ENCODE measurements at places on chromosomes 16 and 17.
A peak's percentile ranks its signal among the peaks of the same experiment; 100 is the strongest.

DNA sequence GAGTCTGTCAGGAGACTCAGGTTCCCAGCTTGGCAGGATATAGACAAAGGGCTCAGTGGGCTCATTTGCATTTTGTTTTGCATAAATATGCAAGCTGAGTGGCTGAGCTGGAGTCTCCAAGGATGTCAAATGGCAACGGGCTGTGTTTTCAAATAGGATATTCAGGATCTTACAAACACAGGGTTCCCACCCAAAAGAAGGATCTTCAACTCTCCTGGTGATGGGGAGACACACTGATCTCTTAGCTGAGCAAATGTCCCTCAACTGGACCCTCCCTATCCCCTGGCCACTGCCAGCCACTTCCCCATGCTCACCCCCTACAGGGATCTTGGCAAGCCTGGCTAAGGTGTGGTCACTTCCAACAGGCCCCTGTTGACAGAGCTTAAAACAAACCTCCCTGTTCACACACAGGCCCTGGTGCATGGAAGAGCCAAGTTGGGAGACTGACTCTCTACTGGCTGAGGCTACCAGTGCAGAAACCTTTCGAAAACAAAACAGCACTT lies 61.6 kb downstream of the SOX9 start:
- no peak for DNase-seq

DNA sequence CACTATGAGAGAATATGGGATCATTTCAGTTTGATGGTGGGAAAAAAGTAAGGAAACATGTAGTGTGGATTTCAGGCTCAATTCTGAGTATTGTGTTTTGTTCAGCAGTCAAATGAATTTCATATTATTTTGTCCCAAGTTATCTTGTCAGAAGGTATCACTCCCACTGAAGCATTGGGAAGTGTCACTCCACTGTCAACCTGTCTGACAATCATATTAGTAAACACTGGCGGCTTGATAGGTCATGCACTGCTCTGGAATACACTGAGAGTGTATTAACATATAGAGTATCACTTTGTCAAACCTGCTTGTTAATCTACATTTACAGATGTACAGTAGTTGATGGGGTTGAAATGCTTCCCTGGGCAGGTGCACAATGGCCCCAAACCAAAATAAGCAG lies 203.6 kb downstream of the HS3ST3A1 start:
- no peak for DNase-seq

DNA sequence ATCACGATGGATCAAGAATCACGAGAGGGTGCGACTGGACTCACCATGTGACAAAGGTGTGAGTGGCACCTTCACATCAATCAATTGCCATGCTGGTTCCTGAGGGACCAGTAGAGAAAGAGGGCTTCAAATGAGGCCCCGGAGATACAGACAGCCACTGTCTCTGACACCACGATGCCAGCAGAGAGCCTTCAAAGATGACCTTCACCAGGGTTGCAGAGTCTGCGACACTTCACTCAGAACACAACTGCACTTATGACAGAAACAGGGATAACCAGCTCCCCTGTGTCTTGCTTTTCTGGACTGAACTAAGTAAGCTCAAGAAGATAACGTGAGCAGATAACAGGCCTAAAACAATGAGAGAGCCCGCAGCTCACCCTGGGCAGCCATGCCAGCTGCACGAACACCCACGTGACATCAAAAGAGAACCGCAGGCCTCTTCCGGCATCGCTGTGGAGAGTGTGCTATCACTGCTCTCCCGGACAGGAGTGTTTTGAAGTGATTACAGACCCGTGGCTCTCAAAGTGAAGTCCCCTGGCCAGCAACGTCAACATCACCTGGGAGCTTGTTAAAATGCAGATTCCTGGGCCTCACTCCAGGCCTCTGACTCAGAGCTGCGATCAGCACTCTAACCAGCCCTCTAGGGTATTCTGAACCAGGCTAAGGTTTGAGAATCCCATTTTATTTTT lies 36.4 kb downstream of the KLHDC4 start:
- no peak for DNase-seq

GRCh38 chr16:83212301-83212841 lies 585.6 kb downstream of the CDH13 start:
- no peak for DNase-seq

DNA sequence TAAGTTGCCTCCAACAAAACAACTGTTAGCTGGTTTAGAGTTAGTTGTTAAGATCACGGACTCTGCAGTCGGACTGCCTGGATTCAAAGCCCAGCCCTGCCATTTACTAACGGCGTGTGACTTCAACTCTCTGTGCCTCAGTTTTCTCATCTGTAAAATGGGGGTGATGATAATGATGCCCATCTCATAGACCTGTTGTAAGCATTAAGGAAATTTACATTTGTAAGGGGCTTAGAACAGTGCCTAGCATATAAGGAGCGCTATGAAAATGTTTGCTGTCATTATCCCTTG lies 825 bp downstream of the SLC4A1 start:
- no peak for DNase-seq

GRCh38 chr17:68204736-68205135 lies 43.1 kb upstream of the AMZ2 start:
- DNase-seq, result no peak

- DNase-seq, result no peak
Observed at GRCh38 chr17:34879146-34879545, 82.1 kb downstream of the CCT6B start.

- DNase-seq, result no peak
Observed at GRCh38 chr17:50598487-50598886, 36.2 kb upstream of the ABCC3 start.

- no peak for DNase-seq
Observed at GRCh38 chr16:3915426-3916260, 35.1 kb upstream of the CREBBP start.

GRCh38 chr16:27379919-27380318 lies 22.1 kb upstream of the IL21R start:
- DNase-seq, result no peak

GRCh38 chr17:2177235-2177811 lies 122.4 kb downstream of the HIC1 start:
- DNase-seq, result no peak

- DNase-seq, result no peak
Observed at GRCh38 chr17:60524463-60525327, 1.3 kb downstream of the APPBP2 start.

GRCh38 chr17:32558997-32559650 lies 72.3 kb downstream of the CDK5R1 start:
- no peak for DNase-seq

GRCh38 chr17:82424001-82424862 lies 5.8 kb upstream of the OGFOD3 start:
- DNase-seq, result peak; percentile 35

DNA sequence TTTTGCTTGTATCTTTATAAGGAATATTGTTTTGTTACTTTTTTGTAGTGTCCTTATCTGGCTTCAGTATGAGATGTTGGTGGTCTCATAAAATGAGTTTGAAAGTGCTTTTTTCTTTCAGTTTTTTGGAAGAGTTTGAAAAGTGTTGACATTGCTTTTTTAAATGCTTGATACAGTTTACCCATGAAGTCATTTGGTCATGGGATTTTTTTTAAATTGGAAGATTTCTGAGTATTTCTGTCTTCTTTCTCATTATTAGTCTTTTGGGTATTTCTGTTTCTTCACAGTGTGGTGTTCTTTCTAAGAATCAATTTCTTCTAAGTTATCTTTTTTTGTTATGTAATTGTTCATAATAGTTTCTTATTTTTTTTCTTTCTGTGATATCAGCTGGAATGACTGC lies 15.1 kb downstream of the ZNF267 start:
- no peak for DNase-seq

GRCh38 chr17:34895383-34895782 lies 65.9 kb downstream of the CCT6B start:
- no peak for DNase-seq

DNA sequence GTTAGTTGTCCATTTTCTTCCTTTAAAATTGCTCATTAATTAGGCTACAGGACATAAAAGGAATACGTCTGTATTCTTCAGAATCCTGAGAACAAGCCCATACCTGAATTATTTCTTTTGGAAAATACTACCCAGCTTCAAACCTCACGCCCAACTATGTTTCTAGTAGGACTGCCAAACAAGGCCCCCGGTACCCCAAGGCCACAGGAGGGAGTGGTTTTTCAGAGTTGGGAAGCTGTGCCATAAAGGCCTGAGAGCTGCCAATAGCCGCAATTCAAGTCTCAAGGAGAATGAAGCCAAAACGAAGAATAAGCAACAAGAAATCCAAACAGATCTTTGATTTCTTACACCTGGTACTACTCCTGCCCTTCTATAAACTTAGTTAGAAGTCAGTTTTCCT lies 48.3 kb downstream of the UBE2G1 start:
- DNase-seq, result no peak

DNA sequence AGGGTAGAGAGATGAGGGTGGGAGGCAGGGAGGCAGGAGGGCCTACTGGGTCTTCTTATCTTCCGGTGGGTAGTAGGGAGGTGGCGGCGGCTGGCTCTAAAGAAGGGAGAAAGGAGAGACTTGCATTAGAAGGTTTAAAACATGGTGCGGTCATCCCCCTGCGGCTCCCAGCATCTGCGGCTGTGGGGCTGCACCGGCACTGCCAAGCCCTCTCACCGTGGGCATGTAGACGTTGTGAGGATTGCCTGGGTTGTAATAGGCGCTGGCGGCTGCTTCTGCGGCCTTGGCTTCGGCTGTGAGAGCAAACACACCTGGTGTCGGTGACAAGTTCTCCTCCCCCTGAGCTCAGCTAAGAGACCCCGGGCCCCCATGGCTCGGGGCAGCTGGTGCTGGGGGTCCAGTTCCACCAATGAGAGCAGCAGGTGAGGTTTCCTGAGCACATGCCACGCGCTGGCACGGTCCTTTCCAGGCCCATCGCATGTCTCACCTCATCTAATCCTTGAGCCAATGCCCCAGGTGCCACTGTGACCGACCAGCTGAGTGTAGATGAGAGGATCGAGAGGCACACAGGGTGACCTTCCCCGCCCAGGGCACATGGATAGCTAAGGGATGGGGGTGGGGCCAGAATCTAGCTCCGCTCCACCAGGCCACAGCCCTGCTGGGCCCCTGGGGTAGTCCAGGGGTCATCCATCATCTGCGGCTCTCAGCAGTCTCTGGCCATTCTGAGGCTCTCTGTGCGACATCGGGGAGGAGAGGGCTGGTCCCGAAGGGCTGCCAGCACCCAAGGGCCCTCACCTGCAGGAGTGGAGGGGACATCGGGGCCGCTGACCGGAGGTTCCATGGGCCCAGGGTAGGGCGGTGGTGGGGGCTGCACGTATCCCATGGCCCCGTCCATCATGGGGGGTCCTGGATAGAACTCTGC lies 2.7 kb upstream of the UNC13D start:
- no peak for DNase-seq

DNA sequence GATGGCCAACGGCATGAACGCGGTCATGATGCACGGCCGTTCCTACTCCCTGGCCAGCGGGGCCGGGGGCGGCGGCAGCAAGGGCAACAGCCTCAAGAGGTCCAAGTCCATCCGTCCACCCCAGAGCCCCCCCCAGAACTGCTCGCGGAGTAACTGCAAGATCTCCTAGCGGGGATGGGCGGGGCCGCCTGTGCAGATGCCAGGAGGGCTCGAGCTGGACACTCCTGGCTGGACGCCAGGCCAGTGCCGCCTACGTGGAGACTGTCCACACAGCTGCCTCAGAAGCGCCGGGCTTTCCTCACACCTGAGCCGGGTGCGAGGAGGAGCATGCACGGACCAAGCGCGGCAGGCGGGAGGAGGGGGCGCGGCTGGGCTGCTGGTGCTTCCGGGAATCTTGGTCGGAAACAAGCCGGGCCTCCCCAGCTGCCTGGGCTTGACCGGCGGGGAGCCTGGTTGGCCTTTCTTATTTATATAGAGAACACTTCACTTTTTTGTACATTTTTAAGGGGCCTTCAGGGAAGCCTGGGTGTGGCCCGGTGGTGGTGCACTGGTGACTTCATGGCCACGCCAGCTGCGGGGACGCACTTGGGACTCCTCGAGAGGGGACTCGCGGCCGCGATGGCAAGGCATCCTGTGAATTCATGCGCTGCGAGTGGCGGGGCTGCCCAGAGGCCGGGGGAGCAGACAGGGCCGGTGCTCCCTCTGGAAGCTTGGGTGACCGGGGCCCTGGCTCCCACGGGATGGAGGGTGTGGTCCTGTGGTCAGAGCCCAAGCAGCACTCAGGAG lies 3.1 kb upstream of the WFIKKN1 start:
- no peak for DNase-seq

DNA sequence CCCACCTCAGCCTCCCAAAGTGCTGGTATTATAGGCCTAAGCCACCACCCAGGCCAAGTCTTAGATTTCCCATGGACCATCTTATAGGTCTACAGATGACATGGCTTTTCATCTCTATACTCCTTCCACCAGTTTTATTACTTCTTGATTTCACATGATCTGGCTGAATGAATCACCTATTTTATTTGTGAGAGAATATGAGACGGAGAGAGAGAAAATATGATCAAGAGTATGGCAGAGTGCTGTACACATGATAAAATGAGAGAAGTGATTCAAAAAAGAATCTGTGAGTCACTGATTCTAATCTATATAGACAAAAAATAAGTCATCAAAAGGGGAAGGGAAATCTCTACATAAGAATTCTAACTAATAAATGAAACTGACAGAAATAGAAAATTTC lies 13.7 kb downstream of the ACSM1 start:
- no peak for DNase-seq

DNA sequence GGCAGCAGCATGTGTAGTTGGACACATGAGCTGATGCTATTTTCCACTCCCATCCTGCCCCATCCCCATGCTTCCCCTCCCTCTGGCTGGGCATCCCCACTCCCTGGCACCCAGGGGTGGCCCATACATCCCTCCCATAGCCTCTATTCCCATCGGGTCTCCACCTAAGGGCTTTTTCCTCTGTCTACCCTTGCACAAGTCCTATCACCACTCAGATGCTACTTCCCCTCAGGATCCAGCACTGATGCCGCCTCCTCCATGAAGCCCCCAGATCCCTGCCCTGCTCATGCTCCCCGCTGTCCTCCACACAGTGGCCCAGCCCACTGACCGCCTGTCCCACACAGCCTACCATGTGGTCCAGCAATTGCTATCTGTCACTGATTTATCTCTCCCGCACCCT lies 15.8 kb downstream of the TRPV1 start:
- no peak for DNase-seq

GRCh38 chr17:2336215-2336851 lies at the start of gene TSR1:
TSR1 (minus strand) TSS chr17:2336457; CDS start chr17:2336427, 30 bp downstream.
- DNase-seq, result peak; percentile 95

DNA sequence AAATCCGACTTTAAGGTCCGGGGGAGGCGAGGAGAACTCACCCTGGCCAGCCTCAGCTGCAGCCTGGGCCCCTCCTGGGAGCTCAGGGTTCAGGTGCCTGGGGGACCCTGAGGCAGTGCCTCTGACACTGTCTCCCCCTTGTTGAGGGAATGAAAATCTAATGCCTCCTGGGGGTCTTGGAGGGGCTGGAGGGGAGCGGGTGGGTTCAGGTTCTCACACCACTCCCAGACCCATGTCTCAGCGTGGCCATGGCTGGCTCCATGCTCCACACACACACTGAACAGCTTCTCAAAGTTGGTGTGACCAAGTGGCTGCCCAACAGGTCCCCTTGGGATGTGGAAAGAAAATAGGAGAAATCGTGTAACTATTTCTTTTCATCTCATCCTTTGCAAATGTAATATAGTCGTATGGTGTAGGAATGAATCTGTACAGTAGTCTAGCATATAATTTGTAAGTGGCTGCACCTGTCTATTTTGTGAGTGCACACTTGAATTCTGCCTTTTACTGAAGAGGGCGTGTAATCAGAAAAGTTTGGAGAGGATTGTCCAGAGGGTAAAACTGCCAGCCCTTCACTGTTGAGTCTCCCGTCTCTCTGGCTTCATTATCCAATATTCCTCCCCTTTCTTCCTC lies 788 bp upstream of the PRCD start:
- no peak for DNase-seq

GRCh38 chr16:6967796-6968320 lies 364.8 kb upstream of the RBFOX1 start:
- DNase-seq, result no peak

- DNase-seq, result no peak
Observed at GRCh38 chr17:28230011-28230410, 89.0 kb upstream of the TMEM97 start.

- peak; percentile 94 for DNase-seq
Observed at GRCh38 chr17:27494192-27495091, 38.2 kb downstream of the KSR1 start.
